Stimulated activated CD4-positive, alpha-beta T cell treated with anti-CD3 and anti-CD28 coated beads, Interleukin-2, amount 100 ng/mL, for 4 hours (primary cell): ENCODE measurements at places on chromosomes 12 and 14.

- DNase-seq: no peak
These were observed 50.7 kb downstream of the BCAT1 start for GRCh38 chr12:24898185-24898584.

DNA sequence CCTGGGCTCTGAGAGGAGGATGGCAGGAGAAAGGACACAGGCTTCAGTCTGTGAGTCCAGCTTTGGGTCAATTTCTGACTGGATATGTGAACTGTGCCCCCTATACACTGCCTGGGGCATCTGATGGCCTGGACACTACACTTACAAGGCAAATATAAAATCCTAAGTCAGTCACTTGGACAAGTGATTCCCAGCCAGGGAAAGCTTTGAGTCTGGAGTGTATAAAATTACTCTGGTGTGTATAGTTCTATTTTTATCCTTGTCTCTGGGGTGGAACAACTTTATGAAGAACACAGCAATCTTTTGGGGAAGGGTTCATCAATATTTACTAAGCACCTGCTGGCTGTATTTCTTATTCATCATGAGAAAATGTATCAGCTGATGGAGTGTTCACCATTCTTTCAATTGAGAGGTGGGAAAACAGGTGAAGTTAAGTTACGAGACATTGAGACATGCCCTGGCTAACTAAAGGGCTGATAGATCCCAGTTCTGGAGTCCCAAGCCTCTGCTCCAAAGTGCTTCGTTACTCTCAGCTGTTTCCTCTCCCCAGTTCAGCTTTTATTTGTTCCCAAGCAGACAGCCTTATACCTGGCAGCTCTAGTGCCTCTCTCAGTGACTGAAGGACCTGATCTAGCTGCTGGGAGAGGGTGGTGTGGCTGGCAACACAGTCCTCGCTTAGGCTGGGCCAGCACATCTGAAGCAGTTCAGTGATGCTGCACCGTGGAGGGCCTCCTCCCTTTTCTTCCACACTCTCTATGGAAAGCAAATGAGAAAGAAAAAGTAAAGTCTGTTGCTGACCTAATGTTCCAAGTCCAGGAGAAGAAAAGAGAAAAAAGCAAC lies 30.9 kb downstream of the ZFYVE26 start:
- DNase-seq: no peak

- DNase-seq: no peak
These were observed 975.1 kb downstream of the AACS start for GRCh38 chr12:126040307-126040706.

DNA sequence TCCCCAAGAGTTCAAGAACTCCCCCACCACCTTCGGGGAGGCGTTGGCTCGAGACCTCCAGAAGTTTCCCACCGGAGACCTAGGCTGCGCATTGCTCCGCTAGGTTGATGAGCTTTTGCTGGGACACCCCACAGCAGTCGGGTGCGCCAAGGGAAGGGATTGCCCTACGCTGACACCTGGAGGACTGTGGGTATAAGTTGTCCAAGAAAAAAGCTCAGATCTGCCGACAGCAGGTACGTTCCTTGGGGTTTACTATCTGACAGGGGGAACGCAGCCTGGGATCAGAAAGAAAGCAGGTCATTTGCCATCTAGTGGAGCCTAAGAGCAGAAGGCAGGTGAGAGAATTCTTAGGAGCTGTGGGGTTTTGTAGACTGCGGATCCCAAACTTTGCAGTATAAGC lies 98.8 kb downstream of the FRMD6 start:
- no peak for DNase-seq
